ENCODE measurements at places on chromosomes 16 and 17. TPM values are rescaled to one million over a fixed set of nuclear protein-coding genes. Genes with fewer than 3 reads are reported as not detected.

The TAT gene
- not detected for total RNA-seq

The CCDC200 gene
- total RNA-seq: not detected

The CES1 gene
- total RNA-seq: 1.2 TPM

The SEZ6L2 gene
- 88.1 TPM for total RNA-seq

The MFAP4 gene
- total RNA-seq: 0.92 TPM

The NTN3 gene
- 5.1 TPM for total RNA-seq
